Stimulated activated CD4-positive, alpha-beta T cell treated with anti-CD3 and anti-CD28 coated beads, Interleukin-1b, Interleukin-23, amount 100 ng/mL, for 1 hour (primary cell): ENCODE measurements at places on chromosomes 1 and 21.

DNA sequence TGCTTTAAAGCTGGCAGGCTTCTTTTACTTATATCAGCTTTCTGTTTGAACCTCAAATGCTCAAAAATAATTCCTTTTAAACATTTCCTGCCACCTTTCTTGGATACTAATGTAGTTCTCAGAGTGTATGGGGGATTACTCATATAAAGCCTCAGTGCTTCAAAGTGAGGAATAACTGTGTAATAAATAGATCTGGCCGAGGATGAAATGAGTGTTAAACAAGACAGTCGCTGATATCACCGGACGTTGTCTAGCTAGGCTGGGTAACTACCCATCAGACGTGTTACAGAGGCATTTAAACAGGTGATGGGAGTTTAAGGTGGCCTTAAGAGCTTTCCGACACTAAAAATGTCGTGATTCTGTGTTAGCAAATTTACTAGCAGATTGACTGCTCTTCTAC, 53.1 kb downstream of the VANGL2 start:
- no peak for DNase-seq

GRCh38 chr1:189409774-189410173, 1067.9 kb downstream of the BRINP3 start:
- no peak for DNase-seq

GRCh38 chr21:27329255-27329851, 362.5 kb upstream of the ADAMTS5 start:
- DNase-seq = no peak

- DNase-seq = no peak
Observed at GRCh38 chr1:28296401-28297261, 32.2 kb upstream of the MED18 start.

GRCh38 chr1:77039739-77040138, 172.5 kb downstream of the ST6GALNAC5 start:
- DNase-seq = no peak

DNA sequence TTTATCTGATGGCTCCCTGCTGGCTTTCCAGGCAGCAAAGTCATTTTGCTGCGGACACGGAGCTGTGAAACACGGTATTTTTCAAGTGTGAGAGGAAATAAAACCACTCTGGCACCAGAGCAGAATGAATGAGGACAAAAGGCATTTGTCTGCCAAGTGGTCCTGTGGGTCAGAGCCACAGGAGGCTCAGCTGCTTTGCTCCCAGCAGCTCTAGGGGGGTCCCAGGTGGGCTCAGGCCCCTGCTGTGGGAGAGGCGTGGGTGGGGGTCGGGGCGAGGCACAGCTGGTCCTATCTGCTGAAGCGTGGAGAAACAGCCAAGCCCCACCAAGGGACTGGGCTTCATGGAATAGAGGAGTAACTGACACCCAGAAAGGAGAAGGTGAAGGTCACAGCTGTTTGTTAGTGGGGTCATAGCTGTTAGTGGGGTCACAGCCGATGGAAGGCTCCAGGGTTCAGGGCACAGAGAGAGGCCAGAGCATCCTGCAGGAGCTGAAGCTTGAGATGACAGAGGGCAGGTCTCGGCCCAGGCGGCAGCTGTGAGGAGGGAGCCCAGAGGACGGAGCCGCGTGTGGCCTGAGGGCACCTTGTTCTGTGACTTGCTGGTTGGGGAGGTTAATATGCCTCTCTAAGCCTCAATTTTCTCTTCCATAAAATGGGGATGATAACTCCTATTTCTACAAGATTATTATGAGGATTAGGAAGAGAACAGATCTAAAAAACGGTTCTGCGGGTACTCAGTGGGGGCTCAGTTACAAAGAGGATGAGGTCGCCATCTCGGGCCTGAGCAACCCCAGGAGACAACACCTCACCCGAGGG, 7.1 kb downstream of the KIF17 start:
- DNase-seq = no peak

DNA sequence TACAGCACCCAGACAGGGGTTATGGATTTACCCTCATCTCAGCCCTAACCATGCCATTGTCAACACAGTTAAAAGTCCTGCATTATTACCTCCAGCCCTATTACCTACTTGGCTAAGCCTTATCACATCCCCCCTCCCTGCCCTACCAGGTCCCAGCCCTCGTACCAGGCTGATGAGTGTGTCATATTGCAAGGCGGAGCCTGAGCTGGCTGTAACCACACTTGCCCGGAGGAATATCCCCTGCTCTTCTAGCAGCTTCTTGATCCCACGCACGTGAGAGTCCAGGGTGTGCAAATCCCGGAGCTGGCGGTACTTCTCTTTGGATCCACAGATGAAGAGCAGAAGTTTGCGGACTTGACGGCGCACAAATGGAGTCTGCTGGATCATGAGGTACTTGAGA, 87.4 kb downstream of the UBR4 start:
- DNase-seq = no peak

DNA sequence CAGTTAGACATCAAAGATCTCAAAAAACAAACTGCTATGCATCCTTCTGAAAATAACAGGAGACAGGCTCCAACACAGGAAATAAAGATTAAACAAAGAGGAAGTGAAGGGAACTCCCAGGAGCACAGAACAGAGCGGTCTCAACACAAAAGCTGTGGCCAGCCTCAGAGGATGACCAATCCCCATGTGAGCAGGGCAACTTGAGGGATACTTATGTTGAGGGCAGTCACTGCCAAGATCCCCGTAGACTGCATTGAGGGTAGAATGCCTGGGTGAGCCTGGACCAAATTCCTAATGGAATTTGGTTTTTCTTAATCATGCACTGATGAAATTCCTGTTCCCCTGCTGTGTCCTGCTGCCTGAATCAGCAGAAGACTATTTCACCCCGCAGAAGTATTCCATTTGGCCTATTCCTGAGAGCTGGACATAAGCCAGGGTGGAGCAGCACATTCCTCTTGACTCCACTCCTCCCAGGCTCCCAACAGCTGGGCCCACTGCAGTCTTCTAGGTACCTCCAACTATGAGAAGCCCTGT, 49.0 kb downstream of the JAK1 start:
- DNase-seq = no peak
